Hepatic stellate cell (primary cell): ENCODE measurements at places on chromosomes 2 and 18.

DNA sequence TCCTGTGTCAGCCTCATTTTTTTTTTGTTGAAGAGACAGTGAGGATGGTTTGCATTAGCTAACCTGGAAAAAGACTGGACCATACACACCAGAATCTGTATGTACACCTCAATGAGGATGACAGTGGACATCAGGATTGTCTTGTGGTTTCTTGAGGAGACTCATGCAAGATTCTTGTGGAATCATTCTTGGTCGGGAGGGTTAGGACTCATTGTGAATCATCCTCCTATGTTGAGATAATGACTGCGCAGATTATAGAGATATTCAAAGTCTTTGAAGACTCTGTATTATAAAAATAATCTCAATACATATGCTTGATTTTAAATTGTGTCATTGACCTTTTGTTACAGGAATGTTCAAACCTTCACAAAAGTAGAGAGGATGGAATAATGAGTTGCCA lies 49.1 kb upstream of the DOCK10 start:
- peak; percentile 74 for DNase-seq

- DNase-seq: no peak
Measured at GRCh38 chr18:23056315-23056714, 79.0 kb upstream of the CABLES1 start.

GRCh38 chr2:169734169-169734847 lies 676 bp downstream of the KLHL23 start:
- no peak for DNase-seq

GRCh38 chr2:11713815-11714214 lies 32.6 kb upstream of the LPIN1 start:
- no peak for DNase-seq

DNA sequence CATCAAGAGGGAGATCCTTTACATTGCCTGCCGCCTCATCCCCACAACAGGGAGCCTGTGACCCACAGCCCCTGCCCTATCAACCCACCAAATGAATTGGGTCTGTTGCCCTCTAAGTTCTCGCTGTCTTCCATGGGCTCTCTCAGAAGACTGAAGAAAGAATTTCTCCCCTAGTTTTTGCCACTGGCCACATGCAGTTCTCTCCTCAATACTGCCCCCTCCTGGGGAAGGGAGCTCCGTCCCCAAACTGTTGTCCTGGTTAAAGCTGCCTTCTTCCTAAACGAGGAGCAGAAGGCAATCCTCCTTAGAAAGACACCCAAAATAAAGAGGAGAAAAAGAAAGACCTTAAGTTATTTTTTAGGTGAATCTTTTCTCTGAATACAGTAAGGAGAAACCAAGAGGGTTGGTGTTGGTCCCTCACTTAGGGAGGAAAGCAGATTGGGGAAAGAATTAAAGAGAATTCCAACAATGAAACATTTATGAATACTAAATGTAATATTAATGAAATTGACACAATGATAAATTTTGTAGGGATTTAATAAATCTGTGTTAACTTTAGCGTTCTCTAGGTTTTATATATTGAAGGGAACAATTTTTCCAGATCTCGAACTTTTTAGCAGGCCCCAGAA lies 31.1 kb upstream of the SATB2 start:
- DNase-seq: peak; percentile 65

DNA sequence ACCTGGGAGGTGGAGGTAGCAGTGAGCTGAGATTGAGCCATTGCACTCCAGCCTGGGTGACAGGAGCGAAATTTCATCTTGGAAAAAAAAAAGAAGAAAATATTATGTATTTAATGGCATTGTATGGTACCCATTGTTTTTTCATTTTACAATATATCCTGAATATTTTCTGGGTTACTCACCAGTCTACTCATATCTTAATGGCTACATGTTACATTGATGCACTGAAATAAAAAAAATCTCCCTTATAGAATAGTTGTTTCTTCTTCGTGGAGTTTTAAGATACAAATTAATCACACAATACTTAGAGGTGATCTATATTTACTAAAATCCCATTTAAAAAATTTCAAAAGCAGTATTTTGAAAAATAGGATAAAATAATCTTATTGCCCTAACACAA lies 66.3 kb upstream of the XPO1 start:
- no peak for DNase-seq

DNA sequence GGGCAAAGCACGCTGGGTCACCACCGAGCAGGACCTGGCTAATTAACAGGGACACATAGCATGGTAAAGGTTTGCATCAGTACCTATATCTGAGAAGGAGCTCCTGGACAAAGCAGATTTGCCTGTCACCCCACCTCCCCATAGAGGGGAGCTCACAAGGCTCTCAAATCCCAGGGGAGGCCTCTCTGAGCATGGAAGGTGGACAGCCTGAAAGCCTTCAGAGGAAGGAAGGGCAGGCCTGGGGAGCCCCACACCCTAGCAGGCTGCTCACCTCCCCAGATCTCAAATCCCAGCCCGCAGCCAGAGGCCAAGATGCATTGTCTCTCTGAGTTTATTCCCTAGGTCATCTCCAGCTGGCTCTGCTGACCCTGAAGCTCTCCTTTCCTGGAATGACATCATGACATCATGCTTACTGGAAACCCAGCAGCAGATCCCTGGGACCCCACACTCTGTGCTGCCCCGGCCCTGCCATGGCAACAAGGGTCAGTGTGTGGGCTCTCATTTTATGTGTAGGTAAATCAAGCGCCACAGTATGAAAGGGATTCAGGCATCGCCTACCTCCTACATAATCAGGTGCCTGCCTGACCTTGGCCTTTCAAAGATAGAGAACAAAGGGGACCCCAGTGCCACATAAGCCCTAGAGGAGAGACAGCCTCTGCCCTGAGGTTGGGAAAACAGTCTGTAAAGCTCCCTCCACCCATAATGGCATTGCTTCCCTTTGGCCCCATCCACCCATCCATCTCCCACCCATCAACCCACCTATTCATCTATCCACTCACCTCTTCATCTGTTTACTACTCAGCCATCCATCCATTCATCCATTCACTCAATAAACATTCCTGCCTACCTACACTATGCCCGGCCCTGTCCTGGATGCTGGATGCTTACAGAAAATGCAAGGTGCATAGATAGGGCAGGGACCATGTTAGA lies 15.7 kb upstream of the TEX51 start:
- DNase-seq: no peak

- DNase-seq: peak; percentile 24
Measured at GRCh38 chr2:133109772-133110171, 439.8 kb upstream of the LYPD1 start.

- DNase-seq: no peak
Measured at GRCh38 chr18:32761231-32761630, 11.6 kb downstream of the KLHL14 start.

DNA sequence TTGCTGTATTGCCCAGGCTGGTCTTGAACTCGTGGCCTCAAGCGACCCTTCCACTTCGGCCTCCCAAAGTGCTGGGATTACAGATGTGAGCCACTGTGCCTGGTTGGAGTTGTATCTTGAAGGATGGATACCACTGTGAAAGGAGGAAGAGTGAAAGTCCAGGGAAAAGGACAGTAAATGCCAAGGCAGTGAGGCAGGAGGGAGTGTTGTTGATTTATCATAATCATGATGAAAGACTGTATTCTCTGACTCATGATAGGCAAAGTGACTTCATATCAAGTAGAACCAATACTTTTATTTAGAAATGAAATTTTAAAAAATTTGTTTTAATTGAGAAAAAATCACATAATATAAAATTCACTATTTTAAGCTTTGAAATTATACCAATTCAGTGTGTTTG lies 162.3 kb downstream of the ARHGAP28 start:
- no peak for DNase-seq

- no peak for DNase-seq
Measured at GRCh38 chr2:239911641-239912071, 113.5 kb downstream of the NDUFA10 start.

DNA sequence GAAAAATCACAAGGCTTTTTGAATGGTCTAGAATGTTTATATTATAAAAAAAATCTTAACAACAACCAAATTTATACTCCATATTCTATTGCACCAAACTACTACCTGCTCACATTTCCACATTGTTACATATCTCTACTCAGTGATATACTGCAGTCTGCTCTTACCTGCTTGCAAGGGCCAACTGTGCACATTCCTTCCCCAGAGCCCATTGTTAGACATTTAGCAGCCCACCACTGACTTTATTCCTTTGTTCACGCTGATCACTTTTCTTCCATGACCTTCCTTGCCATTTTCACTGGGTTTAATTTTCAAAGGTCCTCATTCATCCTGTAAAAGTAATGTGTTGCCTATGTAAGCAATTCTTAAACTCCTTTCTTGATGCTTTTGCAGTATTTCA lies 109.7 kb upstream of the KCNJ3 start:
- DNase-seq: no peak

- no peak for DNase-seq
Measured at GRCh38 chr2:76953733-76954347, 568.3 kb downstream of the LRRTM4 start.

DNA sequence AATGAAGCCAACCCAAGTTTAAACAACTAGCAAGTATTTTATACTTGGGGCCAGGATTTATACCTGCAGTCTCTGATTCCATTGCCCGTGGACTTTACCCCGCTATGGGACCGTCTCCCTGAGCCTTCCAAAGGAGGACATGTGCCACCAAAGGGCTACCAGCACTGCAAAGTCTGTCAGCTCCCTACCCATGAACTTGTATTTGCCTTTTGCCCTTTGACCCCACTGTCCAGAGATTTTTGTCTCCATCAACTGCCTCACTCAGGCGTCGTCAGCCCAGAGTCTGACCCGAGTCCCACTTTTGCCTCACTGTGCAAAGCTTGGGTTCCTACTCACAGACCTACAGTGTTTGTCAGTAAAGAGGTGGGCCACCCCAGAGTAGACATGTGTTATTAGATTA lies 40.6 kb downstream of the B3GNT2 start:
- no peak for DNase-seq

DNA sequence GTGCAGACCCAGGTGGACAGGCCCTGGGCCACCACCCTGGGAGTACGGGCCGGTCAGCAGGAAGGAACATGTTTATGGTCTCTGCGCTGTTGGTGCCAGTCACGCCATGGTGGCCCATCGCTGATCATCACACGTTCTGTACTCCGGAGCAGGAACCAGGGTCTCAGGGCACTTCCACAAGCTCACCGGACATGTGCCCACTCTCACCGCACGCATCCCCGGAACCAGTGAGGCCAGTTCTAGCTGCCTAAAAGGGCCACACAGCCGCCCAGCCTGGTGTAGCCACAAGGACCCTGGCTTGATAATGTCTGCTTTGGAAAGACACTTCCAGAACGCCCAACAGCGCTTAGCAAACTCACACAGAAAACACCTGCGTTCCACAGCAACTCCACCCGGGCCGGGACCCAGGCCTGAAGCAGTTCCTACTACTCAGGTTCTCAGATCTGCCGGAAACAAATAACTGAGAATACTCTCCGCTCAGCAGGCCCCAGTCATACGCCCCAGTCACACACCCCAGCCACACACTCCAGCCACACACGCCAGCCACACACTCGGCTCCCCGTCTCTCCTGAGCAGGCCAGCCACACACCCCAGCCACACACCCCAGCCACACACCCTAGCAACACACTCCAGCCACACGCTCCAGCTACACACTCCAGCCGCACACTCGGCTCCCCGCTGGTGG lies 123.3 kb downstream of the HDAC4 start:
- DNase-seq: no peak

DNA sequence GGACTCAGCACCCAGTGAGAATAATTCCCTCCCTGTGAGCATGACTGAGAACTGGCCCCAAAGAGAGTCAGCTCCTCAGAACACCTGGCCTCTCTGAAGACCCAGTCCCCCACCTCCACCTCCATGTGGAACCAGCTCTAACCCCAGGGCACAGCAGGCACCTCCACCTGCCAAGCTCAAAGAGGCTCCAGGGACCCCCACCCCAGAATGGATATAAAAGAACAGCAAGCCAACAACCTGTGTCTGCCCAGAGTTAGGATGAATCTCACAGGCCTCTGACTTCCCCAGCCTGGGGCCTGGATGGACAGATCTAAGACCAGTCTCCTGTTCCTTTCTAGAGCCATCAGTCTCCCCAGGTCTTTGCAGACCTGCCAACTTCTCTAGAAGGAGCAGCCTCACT lies 498.5 kb downstream of the EIPR1 start:
- DNase-seq: no peak

GRCh38 chr2:121253021-121253673 lies 31.9 kb downstream of the TFCP2L1 start:
- DNase-seq: no peak

GRCh38 chr2:62814123-62814522 lies 108.6 kb downstream of the EHBP1 start:
- DNase-seq: no peak

- DNase-seq: no peak
Measured at GRCh38 chr2:122830157-122830556, 1074.7 kb downstream of the TSN start.

DNA sequence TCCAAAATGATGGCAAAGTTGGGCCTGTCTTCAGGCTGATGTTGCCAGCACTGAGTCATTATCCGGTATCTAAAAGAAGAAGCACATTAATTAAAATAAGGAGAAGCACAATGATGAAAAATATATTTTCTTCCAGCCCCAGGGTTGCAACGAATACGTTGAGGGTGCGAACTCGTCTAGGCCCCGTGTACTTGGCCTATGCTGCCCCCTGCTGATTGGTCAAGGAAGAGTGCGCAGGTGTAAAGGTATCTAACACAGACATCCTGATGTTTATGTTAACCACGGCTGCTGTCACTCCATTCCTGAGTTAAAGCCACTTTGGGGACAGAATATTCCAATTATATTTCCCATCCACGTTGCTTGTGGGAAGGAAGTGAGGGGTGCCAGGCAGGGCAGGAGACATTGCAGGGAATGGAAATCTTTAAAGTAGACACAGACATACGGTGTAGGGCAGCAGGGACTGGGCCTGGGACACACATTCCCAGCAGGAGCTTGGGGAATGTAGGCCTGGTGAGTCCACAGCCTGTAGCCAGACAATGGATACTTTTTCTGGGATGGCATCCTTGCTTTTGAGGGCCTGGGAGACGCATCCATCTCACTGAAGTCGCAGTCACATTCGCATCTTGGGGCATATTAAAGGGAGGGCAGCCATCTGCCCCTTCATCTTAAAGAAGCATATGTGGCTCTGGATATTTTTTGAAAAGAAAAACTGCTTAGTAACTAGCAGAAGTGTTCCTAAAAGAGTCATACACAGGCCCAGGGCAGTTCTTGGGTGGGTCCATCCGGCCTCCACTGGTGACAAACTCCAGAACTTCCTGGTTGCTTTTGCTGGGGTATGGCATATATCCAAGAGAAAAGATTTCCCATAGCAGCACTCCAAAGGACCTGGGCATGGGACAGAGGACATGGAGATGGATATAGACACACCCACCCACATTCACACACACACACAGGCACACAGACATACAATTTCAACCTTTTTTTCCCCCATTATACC lies 81.9 kb downstream of the CLIP4 start:
- DNase-seq: peak; percentile 38

DNA sequence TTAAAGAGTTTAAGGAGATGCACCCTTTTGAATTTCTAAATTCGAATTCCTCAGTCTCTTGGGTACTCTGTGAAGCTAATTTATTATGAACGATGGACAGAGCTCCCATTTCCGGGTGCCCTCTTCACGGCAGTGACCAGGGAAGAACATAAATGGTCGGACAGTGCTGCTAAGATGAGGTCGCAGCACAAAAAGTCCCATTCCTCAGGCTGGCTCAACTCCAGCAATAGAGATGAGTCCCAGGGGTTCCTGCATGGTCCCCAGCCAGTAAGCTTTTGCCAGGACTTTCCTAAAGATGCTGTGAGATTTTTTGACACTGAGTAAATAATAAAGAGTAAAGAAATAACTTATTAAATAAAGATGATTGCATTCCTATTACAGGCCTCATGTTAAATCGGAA lies 43.0 kb upstream of the STK39 start:
- DNase-seq: no peak
